ENCODE measurements at places on chromosomes 3 and 15.

- no peak for DNase-seq
These were observed 10.6 kb downstream of the GOLGA6L2 start for GRCh38 chr15:23436421-23436820.

DNA sequence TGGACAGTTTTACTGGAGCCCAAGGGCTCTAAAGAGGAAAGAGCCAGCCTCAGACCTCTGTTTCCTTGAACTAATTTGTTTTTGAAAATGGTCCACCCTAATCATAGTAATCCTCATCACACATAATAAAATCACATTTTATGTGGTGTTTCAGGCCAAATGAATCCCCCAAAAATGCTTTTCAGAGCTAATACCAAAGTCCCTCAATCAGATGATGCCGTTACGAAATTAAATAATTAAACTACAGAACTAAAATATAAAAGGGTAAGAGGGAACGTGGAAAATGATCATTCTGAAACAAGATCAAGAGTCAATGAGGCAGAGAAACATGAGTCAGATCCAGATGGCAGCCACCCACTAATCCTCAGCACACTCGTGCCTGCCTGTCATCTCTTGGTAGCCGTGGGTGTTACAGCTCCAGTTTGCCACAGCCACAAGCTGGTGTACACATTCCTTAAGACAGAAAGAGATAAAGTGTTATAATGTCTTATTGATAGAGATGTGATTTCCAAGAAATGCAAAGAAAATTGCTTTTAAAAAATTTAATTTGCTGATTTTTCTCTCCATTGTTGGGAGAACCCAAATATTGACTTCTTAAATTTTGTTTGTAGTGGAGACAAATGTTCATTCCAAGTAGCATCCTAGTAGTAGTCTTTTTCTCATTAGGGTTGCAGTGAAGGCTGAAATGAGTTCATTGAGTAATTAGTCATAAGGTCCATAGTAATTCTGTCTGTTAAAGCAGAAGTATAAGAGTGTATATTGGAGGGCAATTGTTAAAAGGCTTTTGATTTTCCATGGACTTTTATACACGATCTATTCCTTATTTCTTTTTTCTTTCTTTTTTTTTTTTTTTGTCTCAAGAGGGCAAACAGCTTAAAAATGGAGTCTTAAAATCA lies 104.2 kb downstream of the AGBL1 start:
- peak; percentile 28 for DNase-seq

GRCh38 chr3:141392897-141393734 lies 24.8 kb downstream of the ZBTB38 start:
- no peak for DNase-seq

- no peak for DNase-seq
These were observed 30.5 kb upstream of the BLM start for GRCh38 chr15:90686435-90687218.

DNA sequence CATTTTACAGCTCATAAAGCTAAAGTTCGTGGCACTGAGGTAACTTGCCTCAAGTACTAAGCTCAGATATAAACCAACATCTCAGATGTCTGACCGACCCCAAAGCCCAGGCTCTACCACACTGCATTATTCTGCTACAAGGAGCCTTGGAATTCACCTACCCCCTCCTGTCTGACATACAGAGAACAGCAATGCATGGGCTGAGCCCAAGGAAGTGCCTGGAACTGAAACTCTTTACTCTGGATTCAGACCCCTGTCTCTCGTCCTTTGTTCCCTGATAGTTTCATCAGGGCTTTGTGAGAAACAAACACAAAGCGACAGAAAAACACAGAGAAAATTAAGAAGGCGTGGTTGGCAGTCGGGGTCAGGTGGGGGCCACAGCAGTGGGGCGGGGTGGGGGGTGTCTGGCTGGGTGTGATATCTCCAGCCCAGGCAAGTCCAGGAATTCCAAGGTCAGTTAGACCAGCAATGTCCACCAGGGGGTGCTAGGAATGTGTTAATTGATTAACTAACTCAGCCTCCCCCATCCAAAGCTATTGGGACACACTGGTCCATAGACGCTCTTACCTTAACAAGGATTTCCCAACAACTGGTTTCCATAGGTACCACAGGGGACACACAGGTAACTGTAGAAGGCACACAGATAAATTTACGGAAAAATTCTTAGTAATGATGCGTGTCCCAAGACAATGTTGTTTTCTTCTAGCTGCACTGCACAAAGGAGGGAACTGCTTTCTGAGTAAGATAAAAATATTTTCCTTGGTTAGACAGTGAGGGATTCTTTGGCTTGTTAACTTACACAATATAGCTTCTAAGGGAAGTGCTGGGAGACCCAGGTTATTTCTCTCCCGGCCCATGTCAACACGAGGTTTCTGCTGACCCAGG lies 18.8 kb upstream of the SSUH2 start:
- DNase-seq: peak; percentile 50

DNA sequence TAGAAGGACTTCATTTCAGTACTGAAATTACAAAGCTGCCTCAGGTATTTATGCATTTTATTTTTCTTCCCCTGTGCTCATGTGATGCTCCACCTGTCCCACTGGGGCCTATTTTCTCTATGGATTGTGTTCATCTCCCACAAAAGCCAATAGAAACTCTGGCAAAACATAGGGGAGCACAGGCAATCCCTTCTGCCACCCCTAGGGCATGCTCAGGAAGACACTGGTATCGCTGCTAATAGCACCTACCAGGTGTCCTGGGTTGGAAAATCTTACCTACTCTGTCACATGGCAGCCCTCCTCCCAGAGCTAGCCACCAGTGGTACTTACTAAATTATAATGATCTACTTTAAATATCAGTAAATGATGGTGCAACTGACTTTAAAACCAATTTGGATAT lies 427.4 kb downstream of the FGF12 start:
- no peak for DNase-seq

- no peak for DNase-seq
These were observed 19.4 kb downstream of the TMOD3 start for GRCh38 chr15:51848811-51849210.

DNA sequence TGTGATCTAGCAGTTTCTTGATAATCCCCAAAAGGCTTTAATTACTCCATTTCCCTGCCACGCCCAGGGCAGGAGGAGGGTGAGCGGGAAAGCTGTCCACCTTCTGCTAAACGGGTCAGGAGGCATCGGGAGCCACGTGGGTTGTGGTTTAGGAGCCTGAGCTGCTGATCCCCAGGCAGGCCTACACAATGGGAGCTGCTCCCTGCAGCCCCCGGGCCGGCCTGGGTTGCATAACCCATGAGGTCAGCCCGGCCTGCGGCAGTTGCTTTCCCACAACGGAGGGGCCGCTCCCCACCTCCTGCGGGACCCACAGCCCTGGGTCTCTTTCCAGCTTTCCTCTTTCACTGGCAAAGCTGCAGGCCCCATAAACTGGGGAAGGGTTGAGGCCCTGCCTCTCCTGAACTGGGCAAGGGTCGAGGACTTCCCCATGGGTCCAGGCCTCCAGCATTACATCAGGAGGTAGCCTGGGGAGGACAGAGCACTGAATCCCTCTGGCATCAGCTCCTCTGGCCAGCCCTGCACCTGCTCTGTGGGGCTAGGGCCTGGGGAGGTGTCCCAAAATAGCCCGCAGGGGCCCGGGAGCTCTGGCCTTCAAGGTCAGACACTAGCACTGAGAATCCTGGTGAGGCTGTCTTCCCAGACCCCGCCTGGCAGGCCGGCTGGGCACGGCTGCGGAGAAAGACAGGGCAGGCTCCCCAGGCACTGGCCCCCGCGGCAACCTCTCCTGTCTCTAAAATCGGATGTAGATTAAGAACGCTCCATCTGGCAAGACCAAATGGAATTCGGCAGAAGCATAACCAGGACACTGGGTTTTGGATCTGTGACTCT lies 47.3 kb downstream of the ZDHHC19 start:
- DNase-seq: no peak

DNA sequence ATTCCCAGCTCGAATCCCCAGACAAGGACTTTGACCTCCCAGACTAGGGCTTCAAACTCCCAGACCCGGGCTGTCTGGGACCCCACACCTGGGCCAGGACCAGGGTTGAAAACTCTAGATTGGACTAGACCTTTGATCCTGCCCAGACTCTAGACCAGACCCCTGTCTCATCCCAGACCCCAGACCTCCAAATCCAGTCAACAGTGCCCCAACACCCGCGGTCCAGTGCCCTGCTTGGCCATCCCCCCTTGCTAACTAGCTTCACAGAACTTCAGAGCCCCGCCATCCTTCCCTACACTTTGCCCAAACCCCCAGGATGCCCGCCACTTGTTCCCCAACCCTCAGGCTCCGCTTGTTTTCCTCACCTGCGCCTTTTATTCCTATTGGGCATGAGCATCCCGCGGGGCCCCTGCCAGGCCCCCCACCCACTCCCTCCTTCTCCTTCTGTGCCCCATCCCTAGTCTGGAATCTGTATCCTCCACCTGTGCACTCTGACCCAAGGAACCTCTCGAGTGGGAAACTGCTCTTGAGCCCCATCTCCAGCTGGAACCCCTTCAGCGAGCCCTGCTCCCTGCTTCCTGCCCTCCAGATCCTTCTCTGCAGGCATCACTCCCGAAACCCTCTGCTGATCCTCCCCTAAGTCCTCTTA lies 604 bp downstream of the GNAI2 start:
- no peak for DNase-seq

- DNase-seq: no peak
These were observed 314.5 kb downstream of the TIGIT start for GRCh38 chr3:114608293-114608692.

DNA sequence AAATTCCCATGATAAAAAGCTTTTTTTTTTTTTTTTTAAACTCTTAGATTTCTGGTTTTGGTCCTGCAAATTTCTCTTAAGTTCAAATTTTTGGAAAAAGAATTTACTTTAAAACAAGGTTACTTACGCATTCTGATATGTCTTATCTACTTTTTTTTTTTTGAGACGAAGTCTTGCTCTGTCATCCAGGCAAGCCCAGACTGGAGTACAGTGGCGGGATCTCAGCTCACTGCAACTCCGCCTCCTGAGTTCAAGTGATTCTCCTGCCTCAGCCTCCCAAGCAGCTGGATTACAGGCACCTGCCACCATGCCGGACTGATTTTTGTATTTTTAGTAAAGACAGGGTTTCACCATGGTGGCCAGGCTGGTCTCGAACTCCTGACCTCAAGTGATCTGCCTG lies 83.2 kb downstream of the RASA2 start:
- no peak for DNase-seq

GRCh38 chr3:136141291-136141785 lies 54.8 kb downstream of the MSL2 start:
- no peak for DNase-seq

All from stimulated activated CD4-positive, alpha-beta T cell treated with anti-CD3 and anti-CD28 coated beads, Interleukin-4, amount 100 ng/mL, for 48 hours (primary cell).